ENCODE measurements at places on chromosomes 1 and 21.
A peak's percentile ranks its signal among the peaks of the same experiment; 100 is the strongest.

DNA sequence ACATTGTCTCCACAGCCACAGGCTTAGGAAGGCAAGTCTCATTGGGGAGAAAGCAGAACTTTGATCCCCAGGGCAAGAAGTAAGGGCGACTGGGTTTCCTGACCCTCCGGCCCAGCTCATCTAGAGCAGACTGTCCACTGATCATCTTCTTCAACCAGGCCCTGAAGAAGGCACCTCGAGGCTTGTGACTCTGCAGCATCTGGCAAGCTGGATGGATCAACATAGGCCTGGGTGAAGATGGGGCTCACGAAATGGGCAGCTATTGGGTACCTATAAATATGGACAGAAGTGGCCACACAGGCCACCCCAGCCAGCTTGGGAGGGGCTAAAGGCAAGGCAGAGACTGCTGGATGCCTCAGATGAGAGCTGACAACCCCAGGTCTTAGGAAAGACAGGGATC is 13.0 kb downstream of the TAL1 start:
- DNase-seq: no peak

DNA sequence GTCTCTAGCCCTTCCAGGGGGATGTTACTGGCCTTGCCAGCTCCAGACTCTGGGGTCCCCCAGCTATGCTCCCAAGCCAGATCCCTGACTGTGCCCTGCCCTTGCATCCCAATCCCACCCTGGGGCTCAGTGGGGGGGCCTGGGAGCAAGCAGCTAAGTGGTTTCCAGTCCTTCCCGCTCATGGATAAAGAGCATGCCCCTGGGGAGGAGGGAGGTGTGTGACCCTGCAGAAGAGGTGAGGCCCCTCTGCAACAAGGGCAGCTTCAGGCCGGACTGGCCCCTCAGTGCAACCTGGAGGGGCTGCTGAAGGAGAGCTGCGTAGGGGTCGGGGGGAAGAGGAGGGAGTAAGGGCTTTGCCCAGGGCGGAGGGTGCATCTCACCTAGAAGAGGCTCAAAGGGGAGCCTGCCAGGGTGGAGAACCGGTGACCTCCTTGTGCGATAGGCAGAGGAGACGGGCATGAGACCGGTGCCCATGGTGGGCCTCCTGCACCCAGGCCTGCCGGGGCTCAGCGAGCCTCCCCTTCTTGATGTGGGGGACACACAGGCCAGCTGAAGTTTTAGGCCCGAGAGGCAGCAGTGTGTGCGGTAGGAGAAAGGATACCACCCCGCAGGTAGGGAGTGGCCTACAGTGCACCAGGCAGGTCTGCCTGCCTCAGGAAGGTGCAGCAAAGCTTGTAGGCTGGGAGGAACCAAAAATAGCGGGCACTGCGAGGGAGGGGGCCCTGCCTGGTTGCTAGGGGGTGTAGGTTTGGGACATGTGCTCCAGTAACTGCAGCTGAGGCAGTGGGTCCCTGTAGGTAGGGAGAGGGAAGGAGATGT is 3.1 kb downstream of the OBSCN start:
- no peak for DNase-seq

DNA sequence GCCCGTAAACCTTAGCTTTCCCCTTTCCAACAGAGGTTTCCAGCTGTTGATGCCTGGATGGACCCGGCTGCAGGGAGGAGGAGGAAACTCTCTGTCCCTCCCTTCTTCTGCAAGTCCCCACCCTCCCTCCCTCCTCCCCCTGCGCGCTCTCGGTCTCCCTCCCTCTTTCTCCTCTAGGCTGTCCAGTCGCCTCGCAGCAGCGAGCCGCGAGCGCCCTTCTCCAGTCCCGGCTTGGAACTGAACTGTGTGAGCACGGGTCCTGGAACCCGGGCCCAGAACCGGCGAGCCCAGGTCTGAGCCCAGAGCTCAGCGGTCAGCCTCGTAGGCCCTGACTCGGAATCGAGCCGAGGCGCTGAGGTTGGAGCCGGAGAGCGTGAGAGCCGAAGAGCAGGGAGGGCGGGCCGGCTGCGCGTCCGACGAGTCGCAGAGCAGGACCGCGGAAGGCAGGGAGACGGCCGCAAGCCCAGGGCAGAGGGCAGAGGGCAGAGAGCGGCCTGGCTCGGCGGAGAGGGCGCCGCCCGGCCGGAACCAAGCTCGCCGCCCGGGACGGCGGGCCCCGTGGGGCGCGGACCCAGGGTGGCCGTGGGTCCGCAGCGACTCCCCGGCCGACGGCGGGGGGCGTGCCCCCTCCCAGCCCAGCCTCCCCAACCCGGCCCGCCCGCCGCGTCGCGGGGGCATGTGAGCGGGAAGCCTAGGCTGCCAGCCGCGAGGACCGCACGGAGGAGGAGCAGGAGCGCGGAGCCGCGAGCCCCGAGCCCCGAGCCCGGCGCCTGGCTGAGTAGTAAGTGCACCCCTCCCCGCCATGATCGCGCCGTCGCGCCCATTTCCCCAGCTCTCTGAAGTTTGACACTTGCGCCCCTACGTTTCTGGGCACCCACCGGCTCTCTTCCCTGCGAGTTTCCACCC is at the start of gene SOX13:
Gene SOX13 (plus strand): TSS at position 185 of the 906 bp plus-strand sequence. CDS start 39,801 bp downstream, outside the sequence.
- peak; percentile 86 for DNase-seq

DNA sequence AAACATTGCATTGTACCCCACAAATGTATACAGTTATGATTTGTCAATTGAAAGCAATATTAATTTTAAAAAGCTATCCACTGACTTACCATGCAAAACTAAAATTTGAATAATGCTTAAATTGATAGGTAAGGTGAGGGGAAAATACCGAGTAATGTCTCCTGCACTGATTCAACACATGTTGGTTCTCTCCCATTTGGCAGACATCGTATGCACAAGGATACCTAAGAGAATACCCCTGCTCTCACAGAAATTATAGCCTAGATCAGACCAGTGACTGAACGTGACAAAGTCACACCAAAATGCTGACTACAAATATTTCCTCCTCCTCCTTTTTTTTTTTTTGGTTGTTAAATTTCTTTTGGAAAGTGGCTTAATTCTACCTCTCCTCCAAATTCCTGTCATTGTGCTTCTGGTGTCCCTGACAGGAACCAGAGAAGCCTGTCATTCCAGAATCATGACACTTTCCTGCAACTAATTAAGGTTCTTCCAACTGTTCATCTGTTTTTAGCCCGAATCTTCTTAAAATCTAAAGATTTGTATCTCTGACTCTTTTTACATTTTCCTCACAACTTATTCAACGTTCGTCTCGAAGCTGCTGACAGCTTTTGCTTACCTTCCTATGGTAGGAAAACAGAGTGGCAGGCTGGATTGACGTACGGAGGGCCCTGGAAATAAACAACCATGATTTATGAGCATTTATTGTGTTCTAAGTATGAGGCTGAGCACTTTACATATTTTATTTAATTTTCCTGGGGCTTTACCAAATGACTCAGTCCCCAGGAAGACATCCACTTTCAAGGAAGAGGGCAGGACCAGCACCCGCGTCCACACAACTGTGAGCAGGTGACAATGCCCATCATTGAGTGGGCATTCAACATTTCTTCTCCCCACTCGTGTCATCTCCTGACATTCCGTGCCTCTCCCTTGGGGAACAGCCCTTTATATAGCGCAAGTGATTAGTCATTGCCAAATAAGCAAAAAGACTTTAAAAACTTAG is 57.9 kb upstream of the KCNE2 start:
- DNase-seq: no peak

DNA sequence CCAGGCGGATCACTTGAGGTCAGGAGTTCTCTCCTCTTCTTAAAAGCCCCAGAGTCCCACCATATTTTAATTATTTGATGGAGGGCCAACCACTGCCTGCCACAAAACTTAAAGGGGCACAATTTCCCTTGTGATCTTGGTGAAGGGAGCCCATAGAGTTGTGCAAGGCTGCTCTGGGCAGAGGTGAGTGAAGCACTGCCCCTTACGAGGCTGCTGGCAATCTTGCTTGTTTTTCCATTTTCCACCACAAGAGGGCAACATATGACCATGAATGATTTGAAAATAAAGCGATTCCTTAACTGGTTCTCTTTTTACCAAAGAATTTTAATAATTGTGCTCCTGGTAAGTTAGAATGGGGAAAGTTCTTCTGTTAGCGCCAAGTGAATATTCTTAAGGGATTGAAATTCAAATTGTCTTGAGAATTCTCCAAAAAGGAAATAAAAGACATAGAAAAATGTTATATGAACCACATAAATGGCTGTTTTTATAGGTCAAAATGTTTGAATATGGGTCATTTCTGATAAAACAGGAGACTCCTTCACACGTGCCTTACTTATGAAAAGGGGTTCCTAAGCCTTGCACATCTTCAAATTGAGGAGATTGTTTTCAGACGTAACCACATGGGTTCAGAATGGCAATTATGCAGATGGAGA is 22.7 kb downstream of the PGM1 start:
- DNase-seq: peak; percentile 85

GRCh38 chr1:27858072-27858948 is 14.0 kb upstream of the THEMIS2 start:
- DNase-seq: peak; percentile 72
